Fibroblast of mammary gland (primary cell): ENCODE measurements at places on chromosomes 2 and 18.

DNA sequence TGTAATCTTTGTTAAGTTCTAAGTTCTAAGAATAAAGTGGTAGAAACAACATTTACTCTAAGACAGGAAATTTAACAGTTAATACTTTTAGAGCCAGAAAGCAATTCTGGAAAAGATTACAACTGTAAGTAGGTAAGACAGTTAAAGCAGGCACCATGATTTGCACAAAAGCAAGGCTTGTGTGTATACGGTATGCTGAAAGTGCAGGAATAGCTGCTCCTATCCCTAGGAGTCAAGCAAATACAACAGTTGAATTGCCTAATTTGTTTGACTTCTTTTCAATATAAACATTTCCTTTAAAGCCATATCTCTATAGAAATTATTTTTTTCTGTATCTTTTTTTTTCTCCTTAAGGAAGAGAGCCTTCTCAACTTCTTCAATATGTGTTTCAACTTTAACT, 116.4 kb downstream of the KCNJ3 start:
- no peak for DNase-seq

GRCh38 chr2:85012431-85012830, 41.5 kb downstream of the KCMF1 start:
- DNase-seq = no peak

- DNase-seq = no peak
Measured at GRCh38 chr2:115574667-115575066, 1132.2 kb downstream of the DPP10 start.

DNA sequence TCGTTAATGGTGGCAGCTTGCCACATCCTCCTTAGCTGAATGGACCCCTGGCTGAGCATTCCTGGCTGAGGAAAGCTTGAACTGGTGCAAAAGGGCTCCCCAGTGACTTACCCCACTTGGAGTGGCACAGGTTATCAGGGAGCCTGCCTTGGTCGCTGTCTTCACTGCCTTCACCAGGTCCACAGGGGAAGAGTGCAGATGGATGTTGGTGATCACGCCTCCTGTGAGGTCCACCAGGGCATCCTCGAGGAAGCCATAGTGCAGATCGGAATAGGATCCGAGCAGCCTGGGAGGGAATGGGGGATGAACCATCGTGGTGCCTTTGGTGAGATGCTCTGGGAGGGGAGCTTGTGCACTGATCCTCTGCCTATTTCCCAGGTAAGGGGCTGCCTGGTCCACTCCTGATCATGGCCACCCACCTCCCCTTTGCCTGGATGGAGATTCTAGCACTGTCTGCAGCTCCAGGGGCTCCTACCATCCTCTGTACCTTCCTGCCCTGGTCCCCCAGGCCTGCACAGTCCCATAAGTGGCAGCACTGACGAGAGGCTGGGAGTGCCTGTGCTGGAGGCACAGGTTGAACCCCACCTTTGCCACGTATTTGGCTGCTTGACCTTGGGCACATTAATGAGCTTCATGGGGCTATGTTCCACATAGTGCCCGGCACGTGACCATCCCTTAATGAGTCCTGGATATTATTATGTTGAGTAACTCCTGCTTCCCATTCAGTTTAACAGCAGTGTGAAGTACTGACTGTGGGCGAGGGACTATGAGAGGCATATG, 43.0 kb downstream of the CAPN13 start:
- no peak for DNase-seq

GRCh38 chr18:45686891-45687611, 36.9 kb upstream of the SLC14A1 start:
- DNase-seq = no peak

DNA sequence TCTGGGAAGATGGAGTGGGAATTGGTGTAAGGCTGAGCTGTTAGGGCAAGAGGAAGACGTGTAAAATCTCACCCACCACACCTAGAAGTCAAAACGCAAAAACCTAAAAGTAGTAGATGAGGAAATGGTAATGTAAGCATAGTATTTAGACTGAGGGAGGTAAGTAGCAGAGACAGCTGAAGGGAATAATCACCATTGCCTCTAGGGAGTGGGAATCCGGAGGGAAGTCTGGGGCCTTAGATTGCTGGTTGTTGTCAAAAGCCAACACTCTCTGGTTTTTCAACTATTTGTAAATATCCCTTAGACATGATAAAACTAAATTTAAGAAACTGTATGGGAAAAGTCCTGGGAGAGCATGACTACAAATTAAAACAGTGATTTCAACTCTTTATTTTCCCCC, 28.7 kb upstream of the MYCN start:
- DNase-seq = no peak

- peak; percentile 23 for DNase-seq
Measured at GRCh38 chr2:168687314-168687713, 115.1 kb upstream of the NOSTRIN start.
